Stimulated activated CD4-positive, alpha-beta T cell treated with anti-CD3 and anti-CD28 coated beads, TNF-alpha, amount 100 ng/mL, for 24 hours (primary cell): ENCODE measurements at places on chromosomes 2 and 18.
A peak's percentile ranks its signal among the peaks of the same experiment; 100 is the strongest.

GRCh38 chr2:62029910-62030309, 124.4 kb downstream of the COMMD1 start:
- no peak for DNase-seq

GRCh38 chr2:101080211-101081068, 70.7 kb downstream of the TBC1D8 start:
- DNase-seq: no peak

GRCh38 chr2:23199115-23199918, 185.7 kb upstream of the KLHL29 start:
- DNase-seq: no peak

DNA sequence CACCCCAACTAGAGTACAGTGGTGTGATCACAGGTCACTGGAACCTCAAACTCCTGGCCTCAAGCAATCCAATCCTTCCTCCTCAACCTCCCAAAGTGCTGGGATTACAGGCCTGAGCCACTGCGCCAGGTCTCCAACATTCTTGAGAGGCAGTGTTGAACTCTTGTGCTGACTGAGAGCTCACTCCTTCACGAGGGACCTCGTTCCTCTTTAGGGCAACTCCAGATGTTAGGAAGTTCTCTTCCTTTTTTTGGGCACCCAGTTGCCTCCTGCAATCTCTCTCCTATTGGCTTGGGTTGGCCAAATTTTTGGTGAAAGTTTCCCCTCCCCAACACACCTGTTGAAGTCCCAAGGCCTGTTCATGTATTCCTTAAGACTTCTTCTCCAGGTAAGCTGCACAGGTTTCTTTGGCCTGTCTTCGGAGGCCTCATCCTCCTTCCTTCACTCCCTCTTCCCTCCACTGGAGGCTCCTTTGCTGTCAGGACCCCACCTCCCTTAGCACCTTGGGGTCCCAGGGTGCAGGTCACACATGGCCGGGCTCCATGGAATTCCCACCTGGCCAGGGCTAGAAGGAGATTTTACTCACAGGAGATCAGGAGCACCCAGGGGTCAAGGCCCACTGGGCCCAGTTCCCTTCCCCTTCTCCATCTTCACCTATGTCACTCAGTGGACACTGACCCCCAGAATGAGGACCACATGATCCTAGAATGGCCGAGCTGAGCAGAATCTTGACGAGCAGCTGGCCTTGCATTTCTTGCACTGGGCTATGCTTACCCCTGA, 94.6 kb upstream of the SMAD2 start:
- DNase-seq: no peak

DNA sequence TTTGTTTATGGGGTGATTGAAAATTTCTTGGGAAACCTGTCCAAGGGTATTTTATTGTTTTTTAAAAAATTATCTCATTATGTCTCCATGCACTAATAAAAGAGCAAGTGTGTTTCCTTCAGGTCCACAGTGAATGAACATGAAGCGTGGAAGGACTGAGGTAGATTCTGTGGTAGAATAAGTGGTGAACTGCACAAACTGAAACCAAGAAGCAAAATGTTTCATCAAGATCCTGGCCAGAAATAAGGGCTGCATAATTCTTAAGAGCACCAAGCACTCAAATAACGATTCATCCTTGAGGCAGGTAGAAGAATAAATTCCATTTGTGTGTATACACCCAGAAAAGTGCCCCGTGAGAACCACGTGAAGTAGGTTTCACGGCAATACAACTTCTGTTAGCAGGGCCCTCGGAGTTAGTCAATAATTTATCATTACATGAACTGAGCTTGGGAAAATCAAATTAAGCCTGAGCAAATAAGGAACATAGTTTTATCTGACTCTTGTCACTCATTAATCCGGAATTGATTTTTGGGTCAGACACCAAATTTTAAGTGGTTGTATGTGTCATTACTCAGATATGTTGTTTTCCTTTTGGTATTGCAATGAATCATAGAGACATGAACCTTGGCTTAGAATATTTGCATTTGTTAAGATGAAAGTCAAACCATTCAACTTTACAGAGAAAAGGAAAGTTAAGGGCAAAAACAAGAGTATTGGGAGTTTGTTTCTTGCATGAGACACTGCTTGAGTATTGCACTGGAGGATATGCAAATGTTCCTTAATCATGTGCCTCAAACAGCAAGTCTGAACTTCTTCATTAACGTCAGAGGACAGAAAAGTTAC, 472.6 kb upstream of the NETO1 start:
- no peak for DNase-seq

GRCh38 chr2:18516112-18516511, 44.3 kb downstream of the RDH14 start:
- no peak for DNase-seq

DNA sequence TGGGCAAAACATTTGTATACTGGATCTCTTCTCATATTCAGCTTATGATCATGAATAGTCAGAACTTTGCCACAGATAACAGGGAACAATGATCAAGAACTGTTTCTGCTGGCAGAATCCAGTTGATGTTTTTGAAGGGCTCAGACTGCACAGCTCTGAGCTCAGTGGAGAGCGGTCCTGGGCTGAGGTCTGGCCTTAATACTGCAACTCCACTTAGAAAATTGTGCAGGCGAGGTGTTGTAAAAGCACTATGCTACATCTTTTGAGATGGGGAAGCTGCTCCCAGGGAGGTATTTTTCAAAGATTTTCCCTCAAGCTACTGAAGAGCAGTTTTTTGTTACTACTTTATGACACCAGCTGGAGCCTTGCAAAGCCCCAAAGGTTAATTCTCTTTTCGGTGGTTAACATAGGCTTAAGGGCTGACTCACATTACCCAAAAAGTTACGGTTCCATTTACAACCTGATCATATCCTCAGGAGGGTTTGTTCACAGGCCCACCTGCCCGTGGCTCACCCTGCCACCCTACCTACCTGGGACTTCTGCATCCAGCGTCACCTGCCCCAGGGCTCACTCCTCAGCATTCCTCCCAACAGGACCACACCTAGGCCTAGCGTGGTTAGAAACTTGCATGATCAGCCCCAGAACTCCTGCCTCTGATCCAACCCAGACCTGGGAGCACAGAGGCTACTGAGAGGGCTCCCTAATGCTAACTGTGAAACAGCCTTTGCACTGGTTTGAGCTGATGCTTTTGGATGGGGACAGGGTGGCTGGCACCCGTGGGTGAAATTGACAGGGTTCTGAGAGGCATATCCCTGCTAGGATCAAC, 114.4 kb downstream of the NCK2 start:
- no peak for DNase-seq

DNA sequence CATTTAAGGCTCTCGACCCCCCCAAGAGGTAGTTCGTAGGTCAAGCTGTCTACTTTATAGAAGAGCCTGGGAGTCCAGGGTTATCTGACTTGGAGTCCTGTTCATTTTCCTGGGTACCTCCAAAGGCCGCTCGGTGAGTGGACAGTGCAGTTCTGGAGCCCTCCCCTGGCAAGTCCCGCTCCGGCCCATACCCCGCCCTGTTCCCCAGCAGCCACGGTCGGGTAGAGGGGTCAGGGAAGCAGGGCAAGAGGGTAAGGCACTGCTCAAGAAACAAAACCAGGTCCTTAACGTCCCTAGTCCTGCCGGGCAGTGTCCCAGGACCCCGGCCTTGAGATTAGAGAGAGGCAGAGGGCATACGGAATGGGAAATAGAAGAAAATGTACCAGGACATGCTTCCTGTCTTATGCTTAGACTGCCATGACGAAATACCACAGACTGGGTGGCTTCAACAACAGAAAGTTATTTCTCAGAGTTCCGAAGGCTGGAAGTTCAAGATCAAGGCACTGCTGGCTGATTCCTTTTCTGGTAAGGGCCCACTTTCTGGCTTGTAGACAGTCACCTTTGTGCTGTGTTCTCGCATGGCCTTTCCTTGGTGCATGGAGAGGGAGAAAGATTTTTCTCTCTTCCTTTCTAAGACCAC, 5.4 kb upstream of the HPCAL1 start:
- DNase-seq: no peak

DNA sequence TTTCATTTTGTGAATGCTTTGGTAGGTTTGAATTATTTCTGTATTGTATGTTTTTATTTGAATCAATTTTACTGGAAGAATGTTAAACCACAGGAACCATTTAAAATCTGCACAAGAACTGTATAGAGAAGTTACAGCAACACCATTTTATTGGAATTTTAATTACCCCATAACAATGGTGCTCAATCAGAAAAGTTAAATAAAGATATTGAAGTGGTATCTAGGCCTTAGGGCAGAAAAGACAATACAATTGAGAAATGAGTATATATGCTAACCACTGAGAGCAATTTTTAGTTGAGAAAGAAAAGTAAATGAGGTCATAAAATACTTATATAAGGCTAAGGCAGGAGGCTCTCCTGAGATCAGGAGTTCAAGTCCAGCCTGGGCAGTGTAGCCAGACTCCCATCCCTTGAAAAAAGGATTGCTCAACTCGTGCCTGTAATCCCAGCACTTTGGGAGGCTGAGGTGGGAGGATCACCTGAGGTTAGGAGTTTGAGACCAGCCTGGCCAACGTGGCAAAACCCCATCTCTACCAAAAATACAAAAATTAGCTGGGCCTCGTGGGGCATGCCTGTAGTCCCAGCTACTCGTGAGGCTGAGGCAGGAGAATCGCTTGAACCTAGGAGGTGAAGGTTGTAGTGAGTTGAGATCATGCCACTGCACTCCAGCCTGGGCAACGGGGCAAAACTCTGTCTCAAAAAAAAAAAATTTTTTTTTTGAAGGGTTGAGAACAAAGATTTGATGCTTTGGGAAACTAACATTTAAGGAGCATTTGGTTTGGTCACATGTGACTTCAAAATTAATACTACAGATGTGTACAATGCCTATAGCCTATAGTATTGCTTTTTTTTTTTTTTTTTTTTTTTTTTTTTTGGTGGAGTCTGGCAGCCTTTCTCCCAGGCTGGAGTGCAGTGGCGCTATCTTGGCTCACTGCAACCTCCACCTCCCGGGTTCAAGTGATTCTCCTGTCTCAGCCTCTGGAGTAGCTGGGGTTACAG, 212.9 kb upstream of the STON1 start:
- DNase-seq: no peak

DNA sequence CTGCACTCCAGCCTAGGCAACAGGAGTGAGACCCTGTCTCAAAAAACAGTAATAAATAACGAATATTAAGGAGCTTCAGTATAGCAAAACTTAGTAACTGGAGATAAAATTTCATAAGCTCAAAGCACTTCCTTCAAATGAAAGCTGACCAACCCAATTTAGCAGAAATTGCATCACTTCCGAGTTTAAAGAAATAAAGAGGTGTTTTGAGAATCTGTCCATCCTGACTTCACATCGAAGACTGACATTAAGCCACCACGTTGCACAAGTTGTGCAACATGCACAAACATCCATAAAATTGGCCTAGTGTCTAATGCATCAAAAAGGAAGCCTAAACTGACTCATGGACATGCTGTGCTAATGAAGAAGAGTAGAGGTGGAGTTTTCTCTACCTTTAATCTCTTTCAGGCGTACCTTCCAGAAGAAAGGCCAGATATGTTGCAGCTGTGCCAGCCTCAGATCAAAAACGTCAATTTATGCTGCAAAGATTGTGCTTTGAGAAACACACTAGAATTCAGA, 7.7 kb upstream of the DSG3 start:
- DNase-seq: no peak

DNA sequence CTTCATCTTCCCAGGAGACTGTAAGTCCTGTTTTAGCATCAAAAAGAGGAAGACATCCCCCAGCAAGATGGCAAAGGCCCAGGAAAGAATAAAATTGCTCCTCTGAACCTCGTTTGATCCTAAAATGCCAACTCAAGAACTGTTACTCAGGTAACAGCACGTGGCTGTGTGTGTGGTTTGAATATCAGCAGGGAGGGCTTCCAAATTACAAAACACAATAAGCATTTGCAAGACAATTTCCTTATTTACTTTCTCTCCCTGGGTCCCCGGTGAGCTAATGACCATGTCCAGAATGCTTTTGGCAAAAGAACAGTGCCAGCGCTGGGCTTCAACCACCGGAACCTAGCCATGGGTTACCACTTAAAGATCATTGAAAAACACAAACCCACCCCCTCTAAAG, 163.6 kb downstream of the C1D start:
- no peak for DNase-seq

GRCh38 chr2:142415461-142415860, 284.6 kb upstream of the LRP1B start:
- no peak for DNase-seq

GRCh38 chr18:45980229-45980628, 13.1 kb upstream of the EPG5 start:
- DNase-seq: no peak

DNA sequence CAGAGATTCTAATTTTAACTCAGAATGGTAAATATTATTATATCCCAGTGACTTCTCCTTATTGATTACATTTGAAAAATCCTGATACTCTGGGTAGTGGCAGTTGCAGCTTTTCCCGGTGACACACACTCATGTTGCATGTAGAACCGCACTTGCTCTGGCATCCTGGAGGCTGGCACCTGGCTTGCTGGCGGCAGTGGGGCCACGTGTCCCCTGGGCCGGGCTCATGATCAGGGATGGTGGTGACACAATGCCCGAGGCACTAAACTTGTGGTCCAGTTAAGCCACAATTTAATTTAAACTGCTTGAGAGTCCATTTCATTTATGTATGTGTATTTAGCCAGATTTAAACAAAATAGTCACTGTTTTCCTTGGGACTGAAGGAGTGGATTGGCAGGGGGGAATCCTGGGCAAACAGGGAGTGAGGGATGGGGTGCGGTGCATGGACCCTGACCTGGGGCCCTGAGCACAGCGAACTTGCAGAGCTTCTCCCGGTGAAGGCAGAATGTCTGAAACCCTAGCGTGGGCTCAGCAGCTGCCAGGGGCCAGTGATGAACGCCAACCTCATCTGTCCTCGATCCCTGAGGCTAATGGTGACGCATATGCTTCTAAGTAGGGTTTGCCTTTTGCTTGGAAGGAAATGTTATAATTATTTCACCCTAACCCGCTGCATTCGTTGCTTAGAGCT, 50.0 kb downstream of the KCNG2 start:
- no peak for DNase-seq

DNA sequence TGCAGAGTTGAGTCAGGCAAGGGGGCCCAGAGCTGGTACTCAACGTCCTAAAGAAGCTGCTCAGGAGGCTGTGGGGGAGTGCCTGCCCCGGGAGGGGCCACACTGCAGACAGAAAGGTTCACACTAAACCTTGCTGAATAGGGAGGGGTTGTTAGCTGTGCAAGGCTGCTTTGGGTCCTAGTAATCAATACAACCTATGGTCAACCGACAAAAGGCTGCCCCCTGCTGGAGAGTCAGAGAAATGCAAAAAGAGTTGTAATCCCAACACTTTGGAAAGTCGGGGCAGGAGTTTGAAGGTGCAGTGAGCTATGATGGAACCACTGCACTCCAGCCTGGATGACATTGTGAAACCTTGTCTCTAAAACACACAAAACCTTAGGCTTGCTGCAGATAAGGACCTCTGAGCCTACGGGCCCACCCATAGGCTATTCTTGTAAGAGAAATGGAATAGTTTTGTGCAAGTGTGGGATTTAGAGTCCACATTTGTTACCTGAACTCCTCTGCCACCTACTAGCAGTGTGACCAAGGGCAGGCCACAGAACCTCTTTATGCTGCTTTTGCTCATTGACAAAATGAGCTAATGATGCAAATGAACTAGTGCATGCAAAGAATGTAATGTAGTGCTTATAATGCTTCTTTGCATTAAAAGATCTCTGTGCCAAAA, 81.5 kb downstream of the PRPF40A start:
- peak; percentile 54 for DNase-seq

- DNase-seq: no peak
These were observed 9.7 kb downstream of the UXS1 start for GRCh38 chr2:106184394-106184793.
